ENCODE measurements at places on chromosomes 3 and 15.

GRCh38 chr15:59570315-59570714, 41.3 kb upstream of the GCNT3 start:
- no peak for DNase-seq

- DNase-seq: no peak
Observed at GRCh38 chr15:78650022-78650421, 9.0 kb upstream of the CHRNB4 start.

DNA sequence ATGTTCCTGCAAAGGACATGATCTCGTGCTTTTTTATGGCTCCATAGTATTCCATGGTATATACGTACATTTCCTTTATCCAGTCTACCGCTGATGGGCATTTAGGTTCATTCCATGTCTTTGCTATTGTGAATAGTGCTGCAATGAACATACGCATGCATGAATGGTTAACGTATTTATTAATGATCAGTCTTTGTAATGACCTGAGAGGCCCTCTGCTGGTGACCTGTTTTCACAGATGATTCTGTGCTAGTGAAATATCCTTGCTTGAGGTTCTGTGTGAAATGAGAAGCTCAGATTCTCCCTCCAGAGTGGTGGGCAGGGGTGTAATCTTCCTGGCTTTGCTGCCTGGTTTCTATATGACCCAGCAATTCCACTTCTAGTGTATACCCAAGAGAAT, 160.2 kb upstream of the RASGRP1 start:
- no peak for DNase-seq

DNA sequence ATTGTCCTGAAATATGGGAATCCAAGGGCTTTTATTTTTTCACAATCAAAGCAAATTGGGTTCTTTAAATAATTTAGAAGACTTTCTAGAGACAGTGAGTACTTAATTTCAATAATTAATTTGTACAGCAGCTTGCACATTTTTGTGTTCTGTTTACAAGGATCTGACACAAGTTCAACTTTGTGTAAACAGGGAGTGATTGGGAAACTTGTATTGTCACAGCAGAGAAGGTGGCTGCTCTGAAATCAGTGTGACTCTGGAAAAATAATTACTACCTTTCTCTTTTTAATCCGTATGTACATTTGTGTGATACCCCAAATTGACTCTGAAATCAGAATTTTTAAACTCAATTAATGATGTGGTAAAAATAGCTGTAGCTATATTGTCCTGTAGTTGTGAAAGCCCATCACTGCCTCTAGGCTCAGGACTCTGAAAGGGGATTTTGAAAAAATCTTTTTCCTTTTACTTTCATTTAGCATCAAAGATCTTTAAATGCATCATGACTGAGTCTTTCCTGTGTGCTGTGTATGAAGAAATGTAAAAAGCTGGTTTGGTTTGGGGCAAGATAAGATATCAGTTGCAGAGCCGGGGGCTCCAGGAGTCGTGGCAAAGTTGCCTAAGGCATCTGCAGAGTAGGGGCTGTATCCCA, 45.1 kb downstream of the MFSD1 start:
- no peak for DNase-seq

GRCh38 chr3:52439426-52440248, 5.3 kb downstream of the SEMA3G start:
- no peak for DNase-seq

- DNase-seq: no peak
Observed at GRCh38 chr3:151476344-151477018, 15.6 kb upstream of the IGSF10 start.

- DNase-seq: peak; percentile 48
Observed at GRCh38 chr15:60590935-60591495, 112.1 kb upstream of the ICE2 start.

DNA sequence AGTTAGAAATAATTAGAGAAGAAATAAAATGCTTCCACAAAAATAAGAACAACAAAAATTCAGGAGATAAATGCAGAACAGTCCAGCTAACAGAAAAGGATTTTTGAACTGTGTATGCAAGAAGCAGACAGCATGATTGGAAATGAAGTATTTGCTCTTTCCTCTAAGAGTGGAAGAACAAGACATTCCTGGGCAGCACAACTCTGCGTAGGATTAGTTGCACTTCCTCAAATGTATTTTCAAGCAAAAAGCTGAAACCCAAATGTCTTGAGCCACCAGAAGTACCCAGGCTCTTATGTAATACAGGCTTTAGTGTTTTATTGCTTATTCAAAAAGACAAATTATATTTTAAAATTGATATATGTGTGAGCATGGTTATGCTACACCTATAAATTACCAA, 127.2 kb downstream of the ZBTB20 start:
- no peak for DNase-seq

GRCh38 chr3:114418724-114419543, 125.1 kb downstream of the TIGIT start:
- DNase-seq: peak; percentile 76

- no peak for DNase-seq
Observed at GRCh38 chr3:30511524-30512251, 94.7 kb upstream of the TGFBR2 start.

GRCh38 chr3:123379041-123379830, 69.7 kb downstream of the ADCY5 start:
- no peak for DNase-seq

GRCh38 chr15:96343113-96344059, 12.9 kb downstream of the NR2F2 start:
- DNase-seq: no peak

DNA sequence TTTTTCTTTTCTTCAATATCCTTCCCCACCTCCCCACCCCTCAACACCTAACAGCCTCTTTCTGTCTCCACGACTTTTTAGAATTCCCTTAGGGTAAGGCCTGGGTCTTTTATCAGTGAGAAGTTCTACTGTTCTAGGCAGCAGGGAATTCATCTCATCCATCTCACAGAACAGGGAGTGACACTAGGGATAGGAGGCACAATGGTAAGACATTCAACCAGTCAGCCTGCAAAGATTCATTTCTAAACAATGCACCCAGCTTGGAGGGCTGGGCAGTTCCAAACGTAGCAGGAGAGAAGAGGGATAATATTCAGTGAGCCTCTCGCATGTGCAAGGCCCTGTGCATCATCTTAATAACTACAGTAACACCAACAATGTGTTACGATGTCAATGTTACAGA, 43.6 kb downstream of the LRIG1 start:
- no peak for DNase-seq

GRCh38 chr3:78139166-78139565, 1099.3 kb downstream of the ROBO2 start:
- DNase-seq: no peak

DNA sequence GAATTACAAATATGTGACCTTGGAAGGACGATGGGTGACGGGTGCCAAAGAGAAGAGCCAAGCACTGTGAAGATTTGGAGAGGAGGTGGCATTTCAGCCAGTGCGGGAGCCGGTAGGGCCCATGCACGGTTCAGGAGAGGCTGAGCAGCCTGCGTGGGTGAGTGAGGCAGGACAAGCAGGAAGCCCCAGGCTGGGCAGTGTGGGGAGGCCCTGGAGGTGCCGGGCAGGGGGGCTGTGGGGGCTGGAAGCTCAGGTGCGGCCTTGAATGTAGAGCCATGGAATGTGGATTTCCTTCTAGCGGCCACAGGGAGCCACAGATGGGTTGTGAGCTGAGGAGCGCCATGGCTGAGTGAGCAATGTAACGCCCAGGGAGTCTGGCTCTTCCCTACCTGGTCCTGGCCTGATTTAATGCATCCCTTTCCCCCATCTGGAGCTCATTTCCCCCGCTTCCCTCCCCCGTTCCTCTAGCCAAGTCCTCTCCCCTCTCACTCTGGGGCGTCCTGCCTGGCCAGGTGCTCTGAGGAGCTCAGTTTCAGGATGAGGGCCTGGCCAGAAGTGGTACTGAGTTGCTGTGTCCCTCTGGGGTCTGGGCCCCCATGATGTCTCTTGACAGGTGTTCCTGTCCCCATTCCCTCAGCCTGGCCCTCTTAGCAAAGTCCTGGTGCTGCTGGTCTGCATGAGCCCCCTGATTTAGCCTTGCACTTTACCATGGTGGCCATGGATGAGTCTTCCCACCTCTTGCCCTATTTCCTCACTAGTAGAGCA, 41.8 kb upstream of the IQSEC1 start:
- DNase-seq: no peak

GRCh38 chr3:2477620-2478019, 379.0 kb downstream of the CNTN4 start:
- no peak for DNase-seq

GRCh38 chr15:83300826-83301225, 16.4 kb upstream of the BNC1 start:
- no peak for DNase-seq

GRCh38 chr3:189573004-189573403, 58.2 kb upstream of the TP63 start:
- DNase-seq: no peak

DNA sequence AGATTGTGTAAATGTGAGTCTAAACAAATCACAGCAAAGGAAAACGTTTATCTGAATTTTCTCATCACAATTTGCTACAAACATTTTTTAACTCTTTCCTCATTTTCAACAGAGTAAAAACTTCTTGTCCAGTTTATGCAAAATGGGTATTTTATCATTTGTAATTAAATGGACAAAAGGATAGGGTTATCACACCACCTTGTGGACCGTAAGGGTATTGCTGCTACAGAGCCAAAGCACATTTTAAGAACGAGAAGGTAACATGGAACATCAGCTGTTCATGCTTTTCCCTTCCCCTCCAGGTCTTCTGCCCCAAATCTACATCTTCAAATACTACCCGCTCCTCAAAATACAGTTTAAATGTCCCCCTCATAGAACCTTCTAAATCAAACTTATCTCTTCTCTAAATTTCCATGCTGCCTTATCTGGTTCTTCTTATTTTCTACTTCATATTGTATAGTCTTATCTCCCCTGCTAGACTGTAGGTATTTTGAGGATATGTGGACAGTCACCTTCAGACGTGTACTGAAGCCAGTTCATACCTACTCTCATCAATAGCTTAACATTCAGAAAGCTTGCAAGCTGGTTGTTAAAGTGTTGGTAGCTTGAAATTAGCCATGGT, 12.8 kb upstream of the SETMAR start:
- peak; percentile 53 for DNase-seq

DNA sequence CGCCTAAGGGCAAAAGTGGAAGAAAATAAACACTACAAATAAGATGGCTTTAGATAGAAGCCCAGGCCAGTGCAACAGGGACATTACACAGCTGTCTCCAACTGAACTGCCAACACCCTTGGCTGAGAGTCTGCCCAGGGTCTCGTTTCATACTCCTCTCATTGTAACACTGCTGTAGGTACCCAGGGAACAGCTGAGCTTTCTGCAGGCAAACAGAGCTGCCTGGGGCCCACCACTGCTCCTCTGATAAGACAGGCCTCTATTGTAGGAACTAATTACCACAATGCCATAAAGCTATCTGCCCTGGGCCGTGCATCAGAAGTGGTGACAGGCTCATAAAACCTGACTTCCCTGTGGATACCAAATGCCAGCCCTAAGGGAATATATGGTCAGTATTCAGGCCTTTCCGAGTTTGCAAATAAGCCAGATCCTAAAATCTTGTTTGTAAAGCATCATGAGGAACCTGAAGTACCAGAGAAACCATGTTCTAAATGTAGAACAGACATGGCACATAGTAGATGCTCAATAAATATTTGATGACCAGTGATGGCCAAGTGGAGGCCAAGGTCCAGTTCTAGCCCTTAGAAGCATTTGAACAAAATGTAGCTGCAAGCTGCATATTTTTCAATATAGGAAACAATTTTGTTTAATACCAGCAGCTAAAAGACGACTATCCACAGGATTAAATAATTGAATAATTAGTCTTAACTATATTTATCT, 84.3 kb upstream of the NEO1 start:
- no peak for DNase-seq

GRCh38 chr15:42384597-42384996, 25.3 kb downstream of the CAPN3 start:
- no peak for DNase-seq

- DNase-seq: no peak
Observed at GRCh38 chr3:44292276-44292675, 46.3 kb upstream of the TCAIM start.

DNA sequence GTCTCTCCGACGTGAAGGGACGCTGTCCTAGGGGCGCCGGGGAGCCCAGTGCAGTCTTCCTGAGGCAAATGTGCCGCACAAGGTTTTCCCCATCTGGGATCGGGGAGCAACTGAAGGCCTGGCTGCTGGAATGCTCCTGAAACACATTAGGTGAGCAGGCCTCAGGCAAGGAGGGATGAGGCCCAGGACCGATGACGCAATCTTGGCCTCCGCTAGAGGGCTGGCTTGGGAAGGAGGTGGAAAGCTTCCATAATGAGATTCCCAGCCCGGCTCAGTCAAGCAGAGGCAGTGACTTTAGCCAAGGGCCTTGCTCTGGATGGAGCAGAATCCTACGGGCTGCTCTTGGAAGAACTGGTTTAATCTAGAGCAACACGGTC, 50.8 kb downstream of the CPN2 start:
- DNase-seq: no peak

DNA sequence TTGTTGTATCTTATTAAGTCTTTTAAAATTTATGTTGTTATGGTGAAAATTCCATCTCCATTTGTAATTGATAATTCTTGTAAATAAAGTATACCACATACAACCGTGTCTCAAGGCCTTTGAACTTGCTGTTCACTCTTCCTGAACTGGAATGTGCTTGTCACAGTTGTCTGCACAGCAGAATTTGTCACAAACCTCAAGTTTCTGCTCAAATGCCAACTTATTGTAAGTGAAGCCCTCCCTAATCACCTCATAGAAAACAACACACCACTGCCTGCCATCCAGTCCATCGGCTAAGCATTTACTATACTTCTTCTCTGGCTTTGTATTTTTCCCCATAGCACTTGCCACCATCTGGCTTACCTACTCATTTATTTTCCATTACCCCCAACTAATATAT, 192.3 kb downstream of the THRB start:
- DNase-seq: no peak

DNA sequence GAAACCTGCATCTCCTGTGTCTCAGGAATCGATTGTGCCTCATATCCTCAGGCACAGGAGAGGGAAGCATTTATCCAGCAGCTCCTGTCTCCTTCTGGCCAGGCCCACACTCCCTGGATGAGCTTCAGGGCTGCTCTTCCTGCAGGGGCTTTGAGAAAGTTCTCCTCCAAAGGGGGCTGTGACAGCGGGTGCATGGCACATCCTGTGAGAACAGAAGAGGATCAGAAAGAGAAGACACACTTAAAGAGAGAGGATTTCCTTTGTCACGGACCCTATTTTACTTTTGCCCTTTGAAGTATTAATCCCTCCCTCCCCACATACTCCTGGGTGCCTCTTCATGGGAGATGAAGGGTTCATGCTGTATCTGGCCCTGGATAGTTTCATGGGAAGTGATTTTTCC, 46.0 kb downstream of the MFSD1 start:
- DNase-seq: no peak

DNA sequence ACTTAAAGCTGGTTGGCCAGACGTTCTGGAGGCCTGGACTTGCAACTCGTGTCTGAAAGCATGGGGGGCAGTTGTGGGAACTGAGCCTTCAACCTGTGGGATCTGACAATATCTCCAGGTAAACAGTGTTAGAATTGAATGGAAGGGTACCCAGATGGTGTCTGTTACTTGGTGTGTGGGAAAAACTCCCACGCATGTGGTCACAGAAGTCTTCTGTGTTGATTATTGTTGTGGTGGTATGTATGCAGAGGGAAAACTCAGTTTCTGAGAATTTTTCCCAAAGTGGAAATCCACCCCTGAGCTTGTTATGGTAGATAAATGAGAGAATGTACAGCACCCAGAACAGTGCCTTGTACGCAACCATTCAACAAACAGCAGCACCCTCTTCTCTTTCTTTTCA, 238.1 kb upstream of the ICE2 start:
- no peak for DNase-seq

GRCh38 chr15:49062900-49063299, 16.7 kb upstream of the SECISBP2L start:
- no peak for DNase-seq

GRCh38 chr3:176840641-176841286, 356.5 kb downstream of the TBL1XR1 start:
- no peak for DNase-seq
